Hematopoietic multipotent progenitor cell treated with erythropoietin and hydrocortisone succinate and interleukin-3 and kit ligand, for 8 days (in vitro differentiated cells): ENCODE measurements at places on chromosomes 7 and 10.

DNA sequence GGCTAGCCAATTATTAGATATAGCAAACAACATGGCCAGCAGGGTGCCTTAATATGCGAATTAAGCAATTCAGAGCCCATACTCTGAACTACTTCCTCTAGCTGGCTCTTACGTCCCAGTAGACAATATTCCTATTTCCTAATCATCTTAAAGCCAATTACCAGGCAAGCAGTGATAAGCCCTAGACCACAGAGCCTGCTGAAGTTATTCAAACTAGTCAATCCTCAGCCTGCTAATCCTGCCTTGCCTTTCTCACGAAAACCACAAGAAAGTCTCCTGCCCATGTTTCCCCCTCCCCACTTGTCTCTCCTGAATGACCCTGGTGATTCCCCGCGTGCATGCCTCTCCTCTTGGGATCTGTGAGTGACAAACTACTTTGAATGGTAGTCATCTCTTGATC is 86.8 kb upstream of the CACNA2D1 start:
- no peak for DNase-seq

DNA sequence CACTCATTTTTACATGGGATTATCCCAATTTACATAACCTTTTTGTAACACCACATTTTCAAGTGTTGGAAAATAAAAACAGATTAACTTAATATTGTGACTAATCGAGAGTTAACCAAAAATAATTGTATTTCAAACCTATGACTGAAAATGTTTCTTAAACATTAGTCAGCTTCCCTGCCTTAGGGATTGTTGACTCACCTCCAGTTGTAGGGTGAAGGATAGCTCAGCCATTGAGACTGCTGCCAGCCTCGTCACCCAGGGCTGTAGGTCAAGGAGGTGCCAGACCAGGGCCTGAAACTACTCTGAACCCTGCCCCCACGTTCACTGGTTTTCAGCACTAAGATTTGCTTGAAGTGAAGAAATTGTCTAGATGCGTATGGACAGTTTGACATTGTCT is 351.2 kb downstream of the GFRA1 start:
- no peak for DNase-seq

GRCh38 chr10:26479766-26480492 is 41.8 kb downstream of the APBB1IP start:
- peak; percentile 47 for DNase-seq

DNA sequence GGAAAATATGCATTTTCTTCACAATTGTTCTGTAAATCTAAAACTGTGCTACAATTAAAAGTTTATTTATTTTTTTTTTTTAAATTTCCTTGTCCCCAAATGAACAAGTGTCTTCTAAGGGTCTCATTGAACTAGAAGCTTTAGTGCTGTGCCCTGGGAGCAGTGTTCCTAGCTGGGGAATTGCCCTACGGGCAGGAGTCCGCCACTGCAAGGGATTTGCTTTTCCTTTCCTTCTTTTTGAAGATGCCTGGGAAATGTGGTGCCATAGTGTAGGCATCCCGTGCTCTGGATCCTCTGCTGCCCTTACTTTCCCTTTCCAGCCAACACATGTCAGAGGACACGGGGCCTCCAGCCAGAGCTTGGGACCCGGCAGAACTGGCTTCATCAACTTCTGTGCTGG is 177.1 kb upstream of the CTBP2 start:
- DNase-seq: no peak

- DNase-seq: no peak
These were observed 84.8 kb downstream of the HBP1 start for GRCh38 chr7:107253599-107253998.

GRCh38 chr7:101945034-101945758 is 127.8 kb downstream of the CUX1 start:
- no peak for DNase-seq

- no peak for DNase-seq
These were observed 256.1 kb downstream of the INHBA start for GRCh38 chr7:41446606-41447449.

GRCh38 chr10:24343686-24344085 is 134.7 kb downstream of the KIAA1217 start:
- DNase-seq: no peak
